HCEC 1CT (cell line): ENCODE measurements at places on chromosomes 5 and 9.

- no peak for DNase-seq
These were observed 94.8 kb upstream of the PHYKPL start for GRCh38 chr5:178327446-178327845.

DNA sequence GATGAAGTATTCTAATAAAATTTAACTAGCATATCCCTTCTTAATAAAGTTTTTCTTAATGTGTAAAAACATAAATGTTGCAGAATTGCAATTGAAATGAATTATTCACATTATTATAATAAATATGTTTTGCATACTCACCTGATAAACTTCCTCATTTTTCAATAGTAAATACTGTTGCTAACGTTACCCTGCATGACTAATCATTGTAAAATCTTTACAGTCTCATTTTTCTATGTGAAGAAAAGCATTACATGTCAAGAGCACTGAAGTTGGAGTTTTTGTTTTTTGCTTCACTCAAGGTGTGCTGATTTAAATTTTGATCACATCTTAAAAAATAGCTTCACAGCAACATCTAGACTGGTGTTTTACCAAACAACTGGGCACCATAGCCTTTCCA is 157.2 kb upstream of the CDH18 start:
- peak; percentile 6 for DNase-seq

DNA sequence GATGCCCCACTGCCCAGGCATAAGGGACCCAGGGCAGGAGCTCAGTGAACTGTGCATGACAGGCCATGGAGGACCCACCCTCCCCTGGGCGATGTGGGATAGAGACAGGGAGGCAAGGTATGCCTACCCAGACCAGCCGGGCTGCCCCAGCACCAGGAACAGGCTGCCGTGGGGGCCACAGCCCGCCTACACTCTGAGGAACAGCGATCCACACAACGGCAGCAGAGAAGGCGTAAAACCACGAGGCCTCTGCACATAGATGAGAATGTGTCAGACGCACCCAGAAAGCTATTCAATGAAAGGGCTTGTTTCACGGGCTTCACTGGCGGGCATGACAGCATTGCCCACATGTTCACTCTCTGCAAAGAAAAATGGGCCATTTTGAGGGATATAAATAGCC is 49.5 kb downstream of the SEMA4D start:
- DNase-seq = no peak

GRCh38 chr5:27125856-27126255 is 87.5 kb upstream of the CDH9 start:
- DNase-seq = no peak

DNA sequence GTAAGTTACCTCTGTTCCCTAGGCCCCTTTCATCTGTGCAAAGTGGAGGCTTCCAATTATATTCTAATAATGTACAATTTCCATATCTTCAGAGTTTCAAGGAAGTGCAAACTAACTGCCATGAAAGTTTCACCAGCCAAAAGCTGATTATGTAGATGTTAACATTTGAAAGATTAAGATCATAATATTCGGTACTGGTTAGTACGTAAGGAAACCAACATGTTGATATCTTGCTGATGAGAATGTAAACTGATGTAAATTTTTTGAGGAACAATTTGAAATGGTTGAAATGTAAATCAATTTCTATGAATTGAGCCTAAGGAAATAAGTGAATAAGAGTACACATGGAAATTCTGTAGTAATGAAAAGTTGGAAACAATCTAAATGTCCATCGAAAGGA is 12.9 kb upstream of the KLF4 start:
- DNase-seq = no peak

- no peak for DNase-seq
These were observed 3.8 kb downstream of the COL23A1 start for GRCh38 chr5:178586396-178586795.

- DNase-seq = no peak
These were observed 55.5 kb upstream of the ABCA1 start for GRCh38 chr9:104983491-104983890.

GRCh38 chr9:110578575-110579033 is 937 bp downstream of the SVEP1 start:
- peak; percentile 22 for DNase-seq

DNA sequence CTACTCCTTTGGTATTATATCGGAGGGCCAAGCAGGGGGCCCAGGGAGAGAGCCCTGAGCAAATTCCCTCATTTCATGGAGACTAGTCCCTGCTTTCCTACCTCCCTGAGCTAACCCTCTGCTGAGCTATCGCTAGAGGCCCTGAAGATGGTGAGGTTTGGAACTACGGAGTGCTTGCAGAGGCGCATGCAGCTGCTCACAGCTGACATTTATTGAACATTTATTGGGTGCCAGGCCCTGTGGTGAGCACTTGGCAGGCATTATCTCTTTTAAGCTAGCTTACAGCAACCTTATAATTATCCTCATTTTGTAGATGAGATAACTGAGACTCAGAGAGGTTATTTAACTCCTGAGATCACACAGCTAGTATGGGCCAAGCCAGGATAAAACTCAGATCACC is 9.8 kb downstream of the FAT2 start:
- no peak for DNase-seq

- no peak for DNase-seq
These were observed 74.8 kb downstream of the PSMB7 start for GRCh38 chr9:124340219-124341069.

DNA sequence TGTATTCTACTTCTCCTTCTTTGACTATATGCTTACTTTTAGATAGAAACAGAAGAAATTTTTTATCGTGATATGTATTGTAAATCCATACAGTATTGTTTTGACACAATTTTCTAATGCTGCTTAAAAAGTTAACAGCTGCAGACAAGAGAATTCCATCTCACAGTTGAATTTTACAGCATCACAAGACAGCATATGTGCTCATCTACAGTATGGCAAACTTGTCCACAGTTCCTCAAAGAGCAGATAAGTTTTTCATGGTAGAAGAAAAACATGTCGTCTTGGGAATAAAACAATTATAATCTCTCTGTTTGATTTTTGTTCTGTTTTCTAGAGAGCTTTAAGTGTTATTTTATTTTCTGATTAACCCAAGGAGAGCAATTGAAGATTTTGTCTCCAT is 438.5 kb upstream of the NUDT12 start:
- DNase-seq = no peak

GRCh38 chr5:19739671-19740070 is 248.3 kb downstream of the CDH18 start:
- no peak for DNase-seq

- no peak for DNase-seq
These were observed 178.0 kb upstream of the NREP start for GRCh38 chr5:111935009-111935408.

GRCh38 chr9:14438232-14439021 is 124.5 kb upstream of the NFIB start:
- no peak for DNase-seq

GRCh38 chr5:143977891-143978461 is 166.0 kb downstream of the HMHB1 start:
- peak; percentile 50 for DNase-seq

DNA sequence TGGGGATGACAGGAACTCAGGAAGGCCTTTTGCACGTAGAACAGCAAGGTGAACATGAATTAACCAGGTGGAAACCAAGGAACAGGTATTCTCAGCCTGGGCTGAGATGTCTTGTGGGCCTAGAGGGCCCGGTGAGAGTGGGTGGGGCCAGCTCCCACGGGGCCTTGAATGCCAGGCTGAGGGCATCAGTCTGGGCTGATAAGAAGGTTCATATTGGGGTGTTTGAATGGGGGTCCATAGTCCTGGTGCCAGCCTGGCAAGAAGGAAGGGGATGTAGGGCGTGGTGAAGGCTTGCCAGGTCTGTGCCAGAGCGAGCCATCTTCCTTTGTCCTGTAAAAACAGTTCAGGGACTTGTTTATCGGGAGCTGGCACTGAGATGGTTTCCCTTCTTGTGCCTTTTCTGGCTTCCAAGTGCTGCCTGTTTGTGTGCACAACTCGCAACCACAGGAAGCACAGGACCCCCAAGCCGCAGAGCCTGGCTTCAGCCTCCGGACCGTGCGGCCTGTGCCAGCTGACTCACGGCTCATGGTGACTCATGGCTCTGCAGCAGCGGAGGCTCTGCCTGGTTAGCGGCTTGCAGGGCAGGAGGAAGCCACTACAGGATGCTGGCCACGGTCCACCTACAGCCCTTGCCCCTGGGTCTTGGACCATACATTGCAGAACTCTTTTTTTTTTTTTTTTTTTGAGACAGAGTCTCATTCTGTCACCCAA is 2.4 kb downstream of the CARD19 start:
- peak; percentile 96 for DNase-seq

GRCh38 chr5:96885518-96886338 is 9.4 kb downstream of the ERAP2 start:
- no peak for DNase-seq

GRCh38 chr5:63164838-63165535 is 586.4 kb downstream of the LRRC70 start:
- DNase-seq = no peak

GRCh38 chr5:112532654-112533360 is 113.7 kb upstream of the EPB41L4A start:
- DNase-seq = no peak

- no peak for DNase-seq
These were observed 36.7 kb downstream of the CCDC192 start for GRCh38 chr5:127739807-127740384.

GRCh38 chr5:72109625-72110024 is 2.4 kb downstream of the MAP1B start:
- DNase-seq = no peak

GRCh38 chr5:27995867-27996266 is 957.5 kb upstream of the CDH9 start:
- DNase-seq = no peak

DNA sequence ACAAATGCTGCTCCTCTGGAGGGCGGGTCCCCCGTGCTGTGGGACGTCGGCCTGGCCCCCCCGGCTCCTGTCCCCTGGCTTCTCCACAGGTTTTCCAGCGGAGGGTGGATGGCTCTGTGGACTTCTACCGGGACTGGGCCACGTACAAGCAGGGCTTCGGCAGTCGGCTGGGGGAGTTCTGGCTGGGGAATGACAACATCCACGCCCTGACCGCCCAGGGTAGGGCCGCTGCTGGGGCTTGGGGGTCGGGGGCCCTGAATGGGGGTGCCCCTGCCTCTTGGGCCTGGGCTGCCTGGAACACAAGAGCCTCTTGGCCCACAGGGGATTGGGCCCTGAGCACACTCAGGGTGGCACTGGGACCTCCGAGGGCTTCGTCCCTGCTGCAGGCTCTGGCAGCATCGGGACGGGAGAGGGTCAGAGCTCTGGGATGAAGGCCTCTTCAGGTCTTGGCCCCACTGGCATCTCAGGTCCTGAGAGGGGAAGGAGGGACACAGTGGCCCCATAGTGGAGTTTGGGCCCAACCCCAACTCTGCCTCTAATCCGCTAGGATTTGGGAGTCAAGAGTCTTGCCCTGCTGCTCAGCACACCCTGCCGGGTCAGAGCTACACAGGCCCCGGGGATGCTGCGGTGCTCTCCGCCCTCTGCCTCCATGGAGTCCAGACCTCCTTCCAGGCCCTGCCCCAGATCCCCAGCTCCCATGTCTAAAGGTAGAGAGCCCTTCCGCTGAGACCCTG is 5.2 kb downstream of the FCN2 start:
- no peak for DNase-seq

GRCh38 chr5:174614500-174615135 is 109.8 kb upstream of the MSX2 start:
- DNase-seq = no peak

GRCh38 chr5:22928821-22929482 is 75.8 kb upstream of the CDH12 start:
- DNase-seq = no peak

GRCh38 chr5:36701085-36701698 is 94.8 kb downstream of the SLC1A3 start:
- DNase-seq = no peak

- DNase-seq = no peak
These were observed 504.4 kb downstream of the TLE4 start for GRCh38 chr9:80076162-80076561.

DNA sequence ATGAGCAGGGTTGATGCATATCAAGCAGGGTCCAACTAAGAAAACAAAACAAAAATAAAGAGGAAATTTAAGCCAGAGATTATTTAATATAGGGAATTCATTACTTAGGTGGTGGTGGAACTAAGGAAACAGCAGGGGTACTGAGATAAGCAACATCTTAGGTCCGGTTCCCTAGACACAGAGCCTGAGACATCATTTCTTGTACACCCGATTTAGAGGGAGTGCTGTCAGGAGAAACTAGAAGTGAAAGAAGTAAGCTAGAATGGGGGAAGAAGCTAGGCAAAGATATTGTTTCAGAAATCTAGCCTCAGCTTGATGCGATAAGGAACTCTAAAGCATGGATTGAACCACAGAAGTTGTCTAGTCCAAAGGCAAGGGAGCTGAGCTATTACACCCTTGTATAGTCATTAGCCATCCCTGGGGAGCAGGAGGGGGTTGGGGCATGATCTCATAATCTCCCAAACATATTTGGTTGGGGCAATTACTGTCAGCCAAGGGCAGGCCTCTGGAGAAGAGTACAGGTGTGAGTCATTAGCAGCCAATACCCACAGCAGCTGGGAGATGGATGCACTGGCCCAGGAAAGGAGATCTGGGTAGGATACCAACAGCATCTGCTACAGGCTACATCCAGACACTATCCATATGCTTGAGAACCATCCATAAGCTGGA is 194.5 kb downstream of the ARL15 start:
- DNase-seq = peak; percentile 58

- DNase-seq = peak; percentile 39
These were observed 1.4 kb downstream of the EFNA5 start for GRCh38 chr5:107669096-107670031.

GRCh38 chr5:4348423-4348822 is 752.8 kb downstream of the IRX1 start:
- no peak for DNase-seq
